ENCODE measurements at places on chromosomes 1 and 21.

DNA sequence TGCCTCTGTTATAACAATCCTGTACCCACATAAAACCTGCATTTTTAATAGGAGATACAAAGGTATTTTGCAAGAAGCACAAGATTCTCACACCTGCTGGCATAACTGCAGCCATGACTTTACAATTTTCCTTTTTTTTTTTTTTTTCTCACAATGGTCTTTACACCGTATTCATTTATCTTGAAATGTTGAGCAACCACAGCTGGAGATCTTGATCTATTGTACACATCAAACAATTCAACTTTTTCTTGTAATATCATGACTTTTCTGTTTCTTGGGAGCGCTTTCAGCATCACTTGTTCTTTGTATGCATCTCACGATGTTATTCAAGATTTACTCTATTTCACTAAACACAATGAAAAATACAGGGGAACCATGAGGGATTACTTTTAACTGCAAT lies 651.4 kb downstream of the KCNT2 start:
- DNase-seq: no peak

DNA sequence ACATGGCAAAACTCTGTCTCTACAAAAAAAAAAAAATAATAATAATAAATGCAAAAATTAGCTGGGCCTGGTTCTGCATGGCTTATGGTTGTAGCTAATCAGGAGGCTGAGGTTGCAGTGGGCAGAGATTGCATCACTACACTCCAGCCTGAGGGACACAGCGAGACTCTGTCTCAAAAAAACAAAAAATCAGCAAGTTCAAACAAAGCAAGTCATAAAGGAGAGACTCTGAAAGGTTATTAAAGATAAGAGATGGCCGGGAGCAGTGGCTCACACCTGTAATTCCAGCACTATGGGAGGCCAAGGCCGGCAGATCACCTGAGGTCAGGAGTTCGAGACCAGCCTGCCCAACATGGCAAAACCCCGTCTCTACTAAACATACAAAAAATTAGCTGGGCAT lies 28.8 kb downstream of the COP1 start:
- no peak for DNase-seq

DNA sequence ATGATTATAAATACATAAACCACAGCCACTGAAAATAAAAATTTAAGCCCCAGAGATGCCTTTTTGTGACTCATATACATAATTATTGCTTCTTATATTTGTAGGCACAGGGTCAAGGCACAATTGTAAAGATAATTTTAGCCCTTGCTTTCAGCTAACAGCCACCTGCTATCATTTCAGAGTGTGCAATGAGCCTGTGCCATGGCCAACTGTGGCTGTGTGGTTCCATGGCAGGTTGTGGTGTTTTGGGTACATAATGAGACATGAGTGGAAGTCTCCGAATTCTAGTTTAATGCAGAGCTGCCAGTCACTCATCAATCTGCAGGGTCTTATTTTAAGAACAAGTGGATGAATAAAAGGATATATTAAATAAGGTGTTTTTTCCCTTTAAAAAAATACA lies 346.9 kb upstream of the SNX7 start:
- no peak for DNase-seq

DNA sequence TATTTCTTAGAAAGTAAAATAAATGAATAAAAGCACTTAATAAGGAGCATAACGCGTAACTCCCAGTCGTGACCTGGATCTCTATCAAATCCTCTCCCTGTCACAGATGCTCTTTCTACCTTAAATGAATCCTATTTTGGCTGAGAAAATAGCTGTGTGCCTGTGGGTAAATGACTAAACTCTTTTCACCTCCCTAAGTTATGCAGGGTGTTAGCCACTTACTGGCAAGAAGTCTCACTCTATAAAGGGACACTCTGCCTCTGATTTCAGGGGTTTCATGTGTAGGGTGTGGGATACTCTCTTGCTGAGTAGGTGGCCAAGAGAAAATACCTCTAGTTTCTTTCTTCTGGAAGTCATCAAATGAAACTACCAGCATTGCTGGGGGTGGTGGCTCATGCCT lies 24.3 kb upstream of the PPP1R15B start:
- no peak for DNase-seq

DNA sequence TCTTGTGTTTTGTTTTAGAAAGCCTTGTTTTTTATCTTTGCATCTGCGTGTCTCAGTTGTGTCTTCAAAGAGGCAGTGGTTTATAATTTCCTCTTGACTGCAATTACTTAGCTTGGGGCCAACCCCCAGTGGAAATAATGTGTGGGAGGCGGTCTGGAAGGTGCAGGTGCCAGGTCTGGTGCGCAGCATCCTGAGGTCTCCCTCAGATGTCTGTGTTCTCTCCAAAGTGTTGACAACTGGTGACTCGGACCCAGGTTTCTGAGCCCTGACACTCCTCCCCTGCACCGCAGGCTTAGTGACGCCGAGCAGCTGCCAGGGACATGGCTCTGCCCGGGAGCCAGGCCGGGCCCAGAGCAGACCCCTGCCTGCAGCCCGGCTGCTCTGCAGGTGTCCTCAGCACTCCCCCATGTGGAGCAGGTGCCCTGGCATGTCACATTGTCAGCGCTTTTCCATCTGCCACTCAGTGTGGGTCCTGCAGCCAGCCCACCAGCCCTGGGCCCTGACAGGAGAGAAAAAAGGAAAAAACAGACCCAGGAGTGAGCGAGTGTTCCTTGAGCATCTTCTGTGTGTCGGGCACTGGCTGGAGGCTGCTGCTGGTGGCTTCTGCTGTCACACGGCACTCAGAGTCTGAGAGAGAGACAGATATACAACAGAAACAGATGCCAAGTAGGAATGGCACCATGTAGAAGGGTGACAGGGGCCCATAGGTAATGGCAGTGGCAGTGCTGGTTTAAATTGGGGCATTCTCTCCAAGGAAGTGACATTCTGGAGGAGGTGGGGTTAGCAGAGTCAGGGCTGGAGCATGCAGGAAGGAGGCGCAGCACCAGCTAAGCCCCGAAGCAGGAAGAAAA lies 24.8 kb upstream of the SELENON start:
- DNase-seq: no peak

- peak; percentile 97 for DNase-seq
Measured at GRCh38 chr21:46060596-46061061, 37.3 kb upstream of the COL6A2 start.

GRCh38 chr1:6102532-6102845 lies 56.8 kb downstream of the KCNAB2 start:
- DNase-seq: no peak

- DNase-seq: no peak
Measured at GRCh38 chr21:42044871-42045495, 26.1 kb upstream of the UMODL1 start.

DNA sequence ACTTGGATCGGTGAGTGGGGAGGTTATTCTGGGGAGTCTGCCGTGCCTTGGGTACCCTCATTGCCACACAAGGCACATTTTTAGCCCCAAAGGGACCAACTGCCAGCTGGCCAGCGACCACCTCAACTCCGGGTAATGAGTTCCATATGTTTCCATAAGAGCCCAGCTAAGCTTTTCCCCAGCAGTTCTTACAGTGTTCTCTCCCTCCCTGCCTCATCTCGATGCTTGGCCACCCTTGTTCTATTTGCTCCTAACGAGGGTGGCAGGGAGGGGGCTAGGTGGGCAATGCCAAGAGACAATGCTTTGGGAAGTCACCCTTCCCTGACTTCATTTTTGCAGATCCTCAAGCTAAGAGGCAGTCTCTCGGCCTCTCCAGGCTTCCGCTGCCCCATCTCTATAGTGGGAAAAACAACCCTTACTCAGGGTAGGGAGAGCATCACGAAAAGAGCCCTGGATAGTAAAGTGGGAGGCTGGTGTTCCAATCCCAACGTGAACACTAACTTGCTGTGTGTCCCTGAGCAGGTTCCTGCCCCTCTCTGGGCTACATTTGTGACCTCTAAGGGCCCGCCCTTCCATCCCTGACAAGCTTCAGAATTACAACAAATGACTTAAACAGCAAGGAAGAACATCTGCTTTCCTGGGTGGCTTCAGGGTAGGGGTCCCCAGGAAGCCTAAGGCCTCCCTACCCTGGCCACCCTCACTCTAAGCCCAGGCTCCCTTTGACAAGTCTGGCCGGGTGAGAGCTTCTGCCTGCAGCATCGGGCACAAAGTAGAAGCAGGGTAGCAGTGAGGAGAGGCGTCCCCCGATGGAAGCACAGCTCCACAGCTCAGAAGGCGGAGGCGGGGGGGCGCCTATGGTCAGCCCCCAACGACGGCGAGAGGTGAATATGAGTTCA lies 5.8 kb downstream of the ID3 start:
- no peak for DNase-seq

- no peak for DNase-seq
Measured at GRCh38 chr1:5993556-5994491, 1.6 kb upstream of the NPHP4 start.

DNA sequence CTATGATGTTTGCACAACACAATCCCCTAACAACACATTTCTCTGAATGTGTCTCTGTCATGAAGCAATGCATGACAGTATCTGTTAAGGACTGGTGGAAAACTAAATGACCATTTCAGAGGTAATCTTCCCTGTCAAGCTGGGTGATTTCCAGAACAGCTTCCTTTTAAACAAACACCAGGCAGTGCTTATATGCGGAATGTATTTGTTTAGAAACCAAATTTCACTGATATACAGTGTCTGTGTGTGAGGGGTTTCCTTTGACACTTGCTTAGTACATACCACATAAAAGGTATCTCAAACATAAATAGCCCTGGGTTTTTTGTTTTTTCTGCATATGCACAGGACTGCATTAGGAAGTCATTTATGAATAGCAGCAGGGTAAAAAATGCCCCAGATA lies 95.6 kb downstream of the TGFBR3 start:
- DNase-seq: no peak

Data from HCEC 1CT (cell line).